ENCODE measurements at places on chromosomes 7 and 10.

DNA sequence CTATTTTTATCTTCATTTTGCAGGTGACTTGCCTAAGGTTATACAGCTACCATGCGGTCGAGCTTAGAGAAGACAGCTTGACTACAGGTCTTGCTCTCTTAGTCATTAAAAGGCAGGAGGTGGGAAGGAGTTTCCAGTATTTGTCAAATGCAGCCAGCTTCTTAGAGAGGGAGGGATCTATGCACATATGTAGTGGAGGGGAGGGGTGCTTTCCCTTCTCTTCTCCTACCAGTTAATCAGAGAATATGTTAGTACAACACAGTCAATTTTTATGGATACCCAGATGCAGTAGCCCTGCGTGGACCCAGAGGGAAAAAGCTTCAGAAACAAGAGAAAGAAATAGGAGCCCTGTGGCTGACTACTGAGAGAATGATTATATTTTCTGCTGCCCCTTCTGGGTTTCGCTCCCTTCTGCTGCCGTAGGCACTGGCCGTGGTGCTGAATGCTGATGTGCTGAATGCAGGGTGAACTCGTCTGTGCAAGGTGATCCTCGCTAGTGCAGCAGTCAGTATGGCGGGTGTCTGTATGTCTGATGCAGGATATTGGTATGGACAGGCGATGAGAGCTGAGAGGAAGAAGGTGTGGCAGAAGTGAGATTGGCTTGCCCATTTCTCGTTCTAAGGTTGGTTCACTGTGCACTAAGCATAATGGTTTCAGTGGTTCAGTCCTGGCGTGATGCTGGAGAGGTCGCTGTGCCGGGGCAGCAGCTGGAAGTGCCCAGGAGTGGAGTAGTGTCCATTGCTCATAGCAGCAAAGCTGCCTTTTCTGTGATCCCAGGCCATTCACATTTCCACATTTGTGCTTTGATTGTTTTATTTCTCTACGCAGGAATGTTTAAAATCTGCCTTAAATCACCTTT is 189.2 kb upstream of the PODXL start:
- DNase-seq: no peak

DNA sequence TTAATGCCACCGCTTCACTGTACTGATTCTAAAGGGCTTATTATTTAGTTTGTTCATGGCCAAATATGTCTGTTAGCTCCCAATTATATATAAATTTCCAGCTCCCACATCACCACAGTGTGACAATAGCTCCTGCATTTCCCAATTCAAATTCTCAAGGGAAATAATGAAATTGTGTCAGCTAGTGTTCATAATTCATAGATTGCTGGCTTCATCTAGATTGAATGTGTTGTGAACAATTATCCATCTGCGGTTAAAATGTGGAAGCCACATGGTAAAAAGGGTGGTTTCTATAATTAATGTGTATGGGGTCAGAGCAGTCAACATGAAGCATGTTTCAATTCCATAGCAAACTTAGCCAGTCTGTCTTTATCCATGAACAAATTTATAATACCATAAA is 154.3 kb downstream of the SEMA3E start:
- DNase-seq: no peak

DNA sequence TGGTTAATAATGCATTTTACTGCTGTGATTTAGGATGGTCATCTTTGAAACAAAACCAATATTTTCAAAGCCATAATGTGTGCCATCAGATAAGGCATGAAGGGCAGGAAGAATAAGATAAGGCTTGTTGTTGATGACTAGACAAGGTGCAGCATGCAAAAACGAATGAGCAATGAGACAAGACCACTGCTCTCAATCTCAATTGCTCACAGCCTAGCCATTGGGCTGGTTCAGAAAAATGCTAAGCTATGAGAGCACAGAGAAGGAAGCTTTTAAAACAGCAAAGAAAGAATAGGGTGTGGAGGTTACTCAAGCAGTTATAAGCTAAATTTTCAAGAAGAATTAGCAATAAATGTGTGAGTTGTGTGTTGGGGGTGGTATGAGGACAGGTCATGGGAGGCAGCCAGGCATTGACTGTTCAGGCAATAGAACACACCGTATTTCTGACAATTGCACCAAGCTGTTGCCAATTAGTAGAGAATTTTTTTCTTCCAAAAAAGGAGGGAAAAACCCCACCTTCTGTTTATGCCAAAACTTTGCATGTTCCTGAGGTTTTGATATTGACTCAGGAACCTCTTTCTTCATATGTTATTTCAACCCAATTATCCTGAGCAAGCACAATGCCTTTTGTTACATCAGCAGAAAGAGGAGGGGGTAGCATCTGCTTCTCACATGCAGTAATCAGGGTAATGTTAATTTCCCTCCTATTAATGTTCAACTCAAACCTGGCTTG is 276.5 kb downstream of the HDAC9 start:
- no peak for DNase-seq

GRCh38 chr10:101889256-101890210 is 45.9 kb upstream of the KCNIP2 start:
- DNase-seq: peak; percentile 39

GRCh38 chr10:86829472-86829871 is 73.1 kb downstream of the BMPR1A start:
- DNase-seq: no peak

DNA sequence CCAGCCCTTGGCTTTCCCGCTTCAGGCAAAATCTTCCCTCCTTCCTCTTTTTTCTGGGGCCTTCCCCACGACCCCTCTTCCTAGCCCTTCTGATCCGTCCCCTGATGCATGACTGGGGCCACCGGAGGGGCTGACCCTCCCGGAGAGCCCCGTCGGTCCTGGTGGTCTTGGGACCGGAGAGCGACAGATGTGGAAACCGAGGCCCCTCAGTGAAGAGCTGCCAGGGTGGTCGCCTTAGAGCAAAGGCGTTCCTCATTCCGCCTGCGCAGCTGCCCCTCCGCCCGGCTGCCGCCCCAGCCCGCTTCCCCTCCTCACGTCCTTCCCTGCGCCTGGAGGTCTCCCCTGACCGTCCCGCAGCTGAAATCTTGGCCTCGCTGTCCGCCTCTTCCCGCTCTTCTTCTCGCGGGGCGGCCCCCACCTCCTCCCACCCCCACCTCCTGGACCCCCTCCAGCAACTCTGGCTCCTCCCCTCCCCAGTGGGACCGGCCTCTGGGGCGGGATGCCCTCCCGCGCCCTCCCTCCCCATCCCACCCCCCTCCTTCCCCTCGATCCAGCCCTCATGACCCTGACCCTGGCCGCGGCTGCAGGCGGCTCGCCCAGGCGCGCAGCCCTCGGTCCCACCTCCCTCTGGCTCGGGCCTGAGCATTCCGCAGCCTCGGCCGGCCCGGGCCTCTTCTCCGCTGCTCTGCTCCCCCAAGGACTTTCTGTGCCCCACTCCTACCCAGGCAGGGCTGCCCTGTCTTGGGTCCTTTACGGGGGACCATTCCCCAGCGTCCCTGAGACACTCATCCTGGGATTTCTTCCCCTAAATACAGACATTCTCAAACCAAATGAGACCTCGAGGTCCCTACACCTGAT is at the start of gene RARRES2:
TSS of gene RARRES2 (minus strand) at position 367 of the 858 bp plus-strand sequence. CDS start 1,020 bp downstream, outside the sequence.
- DNase-seq: no peak

DNA sequence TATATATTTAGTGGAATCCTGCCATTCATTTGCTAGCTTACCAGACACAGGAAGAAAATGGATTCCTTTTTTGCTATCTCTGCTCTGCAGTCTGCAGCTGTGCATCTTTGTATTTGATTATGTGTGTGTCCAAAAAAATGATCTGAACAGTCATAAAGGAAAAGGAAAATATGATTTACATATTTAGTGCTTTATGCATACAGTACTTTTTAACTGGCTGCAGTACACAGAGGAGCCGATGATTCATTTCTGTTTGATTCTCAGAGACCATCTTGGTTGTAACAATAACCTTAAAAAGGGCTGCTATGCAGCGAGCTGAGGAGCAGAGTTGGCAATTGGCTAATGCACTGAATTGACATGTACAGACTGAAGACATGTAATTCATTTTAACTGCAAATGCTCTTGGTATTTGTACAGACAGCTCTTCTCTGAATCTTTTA is 151.3 kb upstream of the FZD1 start:
- DNase-seq: no peak
